ENCODE measurements at places on chromosomes 5 and 9.

DNA sequence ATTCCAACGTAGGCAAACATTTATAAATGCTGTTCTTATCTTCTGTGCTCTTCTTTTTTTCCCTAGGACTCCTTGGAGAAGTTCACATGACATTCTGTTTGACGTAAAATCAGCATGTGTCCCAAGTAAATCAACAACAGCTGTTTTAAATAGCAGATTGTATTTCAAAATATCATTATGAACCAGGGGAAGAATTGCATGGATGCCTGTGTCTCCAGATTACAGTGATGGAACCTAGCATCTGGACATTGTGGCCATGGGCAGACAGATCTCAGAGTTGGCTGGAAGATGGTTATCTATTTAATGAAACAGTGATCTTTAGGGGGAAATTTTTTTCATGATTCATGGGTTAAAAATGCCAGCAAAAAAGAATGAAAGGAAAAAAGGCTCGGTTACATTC is 222.0 kb downstream of the MAN2A1 start:
- no peak for DNase-seq

DNA sequence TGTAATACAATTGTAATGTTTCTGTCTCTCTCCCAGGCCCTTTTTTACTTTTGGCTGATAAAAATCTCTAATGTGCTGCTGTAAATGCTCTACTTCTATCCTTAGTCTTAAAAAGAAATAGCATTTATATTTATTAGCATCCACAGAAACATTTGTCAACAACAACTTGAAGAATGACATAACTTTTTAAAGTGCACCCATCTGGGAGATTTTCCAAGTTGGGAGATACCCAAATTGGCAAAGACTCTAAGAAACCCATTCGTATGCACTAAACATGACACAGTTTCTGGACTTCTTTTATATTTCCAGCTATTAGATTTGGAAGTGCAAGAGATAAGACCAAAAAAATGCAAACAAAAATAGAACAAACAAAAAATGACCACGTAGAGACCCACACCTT is 2287.4 kb upstream of the WWC1 start:
- no peak for DNase-seq

GRCh38 chr5:135449644-135450043 is 2.5 kb upstream of the DCANP1 start:
- DNase-seq = no peak

DNA sequence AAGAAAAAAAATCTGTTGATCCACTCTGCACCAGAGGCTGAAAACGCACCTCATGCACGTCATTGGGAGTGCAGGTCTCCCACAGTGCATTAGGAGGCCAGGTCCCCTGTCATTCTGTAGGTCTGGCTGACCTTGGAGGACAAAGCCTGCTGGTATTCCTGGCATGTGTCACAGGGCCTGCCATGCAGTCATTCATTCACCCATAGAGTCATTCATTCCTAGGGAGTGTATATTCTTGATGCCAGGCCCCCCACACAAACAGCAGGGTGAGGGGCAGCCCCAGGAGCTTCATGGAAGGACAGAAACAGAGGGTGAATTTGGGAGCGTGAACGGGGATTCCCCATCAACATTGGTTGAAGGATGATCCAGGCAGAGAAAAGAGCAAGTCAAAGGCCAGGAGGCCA is 2.2 kb downstream of the GBGT1 start:
- no peak for DNase-seq

DNA sequence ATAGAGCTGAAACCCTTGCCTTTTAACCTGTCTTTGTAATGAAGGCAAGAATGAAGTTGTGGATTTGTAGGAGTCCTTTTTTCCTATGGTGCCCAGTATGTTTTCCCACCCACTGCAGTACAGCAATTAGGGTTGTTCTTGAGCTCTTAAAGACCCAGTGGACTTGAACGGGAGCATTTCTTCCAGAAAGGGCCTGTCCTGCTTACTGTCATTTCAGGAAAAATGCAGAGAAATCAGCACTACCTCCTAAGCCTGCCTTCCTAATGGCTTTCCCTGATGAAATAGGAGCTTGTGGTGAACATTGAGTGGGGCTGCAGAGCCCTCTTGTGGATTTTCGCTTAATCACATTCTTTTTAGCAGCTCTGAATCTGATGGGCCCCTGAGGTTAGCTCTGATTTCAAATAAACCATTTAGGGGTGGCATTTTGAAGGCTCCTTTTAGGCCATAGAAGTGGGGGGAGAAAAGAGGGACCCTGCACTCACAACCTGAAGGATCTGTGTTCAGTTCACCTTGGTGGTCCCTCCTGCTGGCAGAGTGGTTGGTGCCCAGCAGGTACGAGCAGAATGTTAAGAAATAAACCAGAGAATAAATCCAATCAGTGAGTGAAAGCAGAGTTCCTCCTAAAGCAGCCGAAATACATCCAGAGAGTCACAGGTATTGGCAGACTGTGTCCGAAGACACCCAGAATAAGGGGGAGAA is 188.0 kb upstream of the KLF9 start:
- DNase-seq = no peak

GRCh38 chr9:90974643-90975245 is 173.1 kb downstream of the SYK start:
- no peak for DNase-seq

DNA sequence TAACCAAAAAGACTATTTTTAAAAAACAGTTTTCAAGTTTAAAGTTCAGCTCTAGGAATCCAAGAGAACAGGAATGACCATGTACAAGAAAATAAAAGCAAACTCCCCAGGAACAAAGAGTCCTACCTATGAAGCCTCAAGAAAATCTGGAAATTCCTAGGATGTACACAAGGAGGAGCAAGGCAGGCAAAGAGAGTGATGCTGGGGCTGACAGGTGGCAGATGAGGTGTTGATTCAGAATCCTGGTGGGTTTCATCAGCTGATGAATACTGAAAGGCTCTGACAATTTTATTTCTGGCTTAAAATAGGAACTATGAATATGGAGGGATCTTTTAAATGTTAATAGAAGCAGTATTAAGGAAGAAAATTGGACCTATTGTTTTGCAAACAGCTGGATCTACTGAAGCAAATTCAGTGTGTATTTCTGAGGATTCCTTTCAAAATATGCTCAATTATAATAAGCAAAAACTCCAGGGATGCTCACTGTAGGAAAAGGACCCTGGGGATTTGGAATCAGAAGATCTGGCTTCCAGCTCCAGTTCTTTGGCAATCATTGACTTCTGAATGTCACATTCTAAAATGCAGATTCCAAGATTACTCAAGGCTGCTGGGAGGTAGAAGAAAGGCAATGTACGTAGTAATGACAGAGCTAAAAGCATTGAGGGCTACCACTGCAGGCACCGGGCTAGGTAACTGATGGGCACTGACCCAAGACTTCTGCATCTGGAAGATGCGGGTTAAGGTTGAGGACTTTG is 28.0 kb upstream of the SH3RF2 start:
- DNase-seq = no peak

DNA sequence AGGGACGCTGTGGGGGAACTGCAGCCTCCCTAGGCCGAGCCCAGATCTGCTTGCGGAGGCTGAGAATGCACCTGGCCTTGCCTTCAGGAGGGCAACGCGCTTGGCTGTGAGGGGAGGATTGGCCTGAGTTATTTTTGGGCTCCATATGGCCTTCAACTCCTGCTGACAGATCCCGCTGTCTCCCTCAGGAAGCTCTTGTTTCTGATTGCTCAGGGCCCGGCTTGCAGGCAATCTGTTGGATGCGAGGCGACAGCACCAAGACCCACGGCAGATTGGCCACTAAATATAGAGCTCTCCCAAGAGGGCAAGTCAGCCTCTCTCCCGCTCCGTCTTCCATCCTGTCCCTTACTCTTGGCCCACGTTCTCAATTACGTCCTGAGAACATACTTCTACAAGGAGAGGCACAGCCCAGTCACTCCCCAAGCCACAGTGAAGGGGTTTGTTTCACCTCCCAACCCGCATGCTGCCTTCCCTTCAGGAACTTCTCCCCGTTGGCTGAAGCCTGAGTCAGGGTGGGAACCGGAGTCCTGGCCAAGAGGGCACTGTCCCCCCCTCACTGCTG is 53.6 kb downstream of the RASGEF1C start:
- no peak for DNase-seq

- DNase-seq = no peak
Measured at GRCh38 chr5:162842727-162843126, 594.7 kb upstream of the CCNG1 start.

DNA sequence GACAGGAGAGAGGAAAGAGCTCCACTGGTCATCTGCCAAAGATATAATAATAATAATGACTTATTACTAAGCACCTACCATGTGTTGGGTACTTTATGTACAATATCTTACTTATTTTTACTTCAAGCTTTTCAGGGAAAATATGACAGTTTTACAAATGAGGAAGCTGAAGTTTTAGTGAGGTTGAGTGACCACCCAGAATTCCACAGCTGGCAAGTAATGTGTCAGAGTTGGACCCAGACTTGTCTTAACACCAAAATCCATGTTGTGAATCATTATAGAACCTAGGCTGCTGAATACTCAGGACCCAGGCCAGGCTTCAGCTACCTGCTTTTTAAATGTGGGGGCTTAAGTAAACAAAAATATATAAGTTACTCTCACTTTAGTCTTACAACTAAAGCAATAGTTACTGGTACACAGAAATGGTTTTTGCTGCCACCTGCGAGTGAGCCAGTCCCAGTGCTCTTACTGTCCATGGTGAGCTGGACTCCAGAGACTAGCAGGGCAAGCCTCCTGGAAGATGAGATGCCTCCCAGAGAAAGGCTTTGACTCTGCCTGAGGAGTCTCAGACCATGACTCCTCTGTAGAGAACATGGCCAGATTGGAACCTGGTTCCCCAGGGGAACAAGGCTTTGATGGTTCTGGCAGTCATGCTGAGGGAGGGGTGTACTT is 29.9 kb downstream of the RUSC2 start:
- DNase-seq = no peak

DNA sequence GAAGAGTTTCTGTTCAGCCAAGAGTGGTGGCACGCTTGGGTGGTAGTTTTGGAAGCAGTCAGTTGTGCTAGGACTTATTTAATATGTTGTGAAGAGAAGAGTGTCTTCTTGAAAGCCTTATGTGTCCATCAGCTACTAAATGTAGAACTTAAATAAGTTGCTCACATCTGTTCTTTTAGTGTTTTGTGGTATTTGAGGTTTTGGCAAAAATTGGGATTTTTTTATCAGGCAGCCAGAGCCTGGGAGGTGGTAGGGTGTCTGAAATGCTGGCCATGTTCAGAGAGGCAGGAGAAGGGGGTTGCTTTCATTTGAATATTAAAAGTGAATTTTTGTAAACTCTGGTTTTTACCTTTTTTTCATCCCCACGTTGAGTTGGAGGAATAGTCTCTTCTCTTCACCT is 24.2 kb upstream of the ZBTB34 start:
- no peak for DNase-seq

DNA sequence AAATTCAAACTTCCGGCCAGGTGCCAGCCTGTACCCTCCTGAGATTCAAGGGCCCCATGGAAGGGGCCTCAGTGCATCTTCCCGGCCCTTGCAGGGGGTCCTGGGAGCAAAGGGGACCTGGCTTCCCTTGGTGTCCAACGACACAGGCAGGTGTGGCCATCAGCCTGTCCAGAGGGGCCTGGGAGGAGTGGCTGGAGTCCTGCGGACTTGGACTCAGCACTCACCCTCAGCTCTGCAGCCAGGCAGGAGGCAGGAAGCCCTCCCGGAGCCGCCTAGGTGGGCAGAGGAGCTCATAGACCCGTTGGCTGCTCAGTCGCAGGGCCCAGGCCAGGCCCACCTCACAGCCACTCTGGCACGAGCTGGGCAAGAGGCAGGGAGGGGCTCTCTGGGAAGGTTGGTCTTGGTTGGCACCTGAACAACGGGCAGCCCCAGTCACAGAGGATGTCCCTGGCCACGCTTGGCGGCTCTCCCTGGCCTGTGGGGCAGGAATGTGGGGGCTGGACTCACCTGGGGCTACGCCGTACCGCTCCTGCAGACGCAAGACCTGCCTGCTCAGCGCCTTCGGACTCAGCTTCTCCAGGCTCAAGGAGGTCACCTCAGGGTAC is 53.8 kb upstream of the NRARP start:
- DNase-seq = no peak

GRCh38 chr5:21237461-21237860 is 1249.5 kb upstream of the CDH18 start:
- no peak for DNase-seq

- no peak for DNase-seq
Measured at GRCh38 chr5:68389618-68390017, 174.1 kb downstream of the PIK3R1 start.

DNA sequence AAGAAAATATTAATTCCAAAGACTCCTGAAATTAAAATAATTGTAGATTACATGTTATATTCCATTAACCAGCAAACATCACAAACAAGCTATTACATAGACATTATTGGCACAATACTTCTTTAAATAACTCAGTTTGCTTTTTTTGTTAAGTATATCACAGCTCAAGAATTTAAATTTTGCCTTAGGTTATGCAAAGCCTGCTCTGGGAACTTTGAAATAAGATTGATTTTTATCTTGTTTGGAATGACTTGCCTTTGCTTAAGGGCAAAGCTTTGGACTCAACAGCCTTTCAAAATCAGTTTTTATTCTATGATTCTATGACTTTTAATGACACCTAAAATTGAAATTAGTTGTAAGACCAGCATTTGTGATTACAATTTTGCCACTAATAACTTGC is 78.2 kb downstream of the ALDH7A1 start:
- no peak for DNase-seq

DNA sequence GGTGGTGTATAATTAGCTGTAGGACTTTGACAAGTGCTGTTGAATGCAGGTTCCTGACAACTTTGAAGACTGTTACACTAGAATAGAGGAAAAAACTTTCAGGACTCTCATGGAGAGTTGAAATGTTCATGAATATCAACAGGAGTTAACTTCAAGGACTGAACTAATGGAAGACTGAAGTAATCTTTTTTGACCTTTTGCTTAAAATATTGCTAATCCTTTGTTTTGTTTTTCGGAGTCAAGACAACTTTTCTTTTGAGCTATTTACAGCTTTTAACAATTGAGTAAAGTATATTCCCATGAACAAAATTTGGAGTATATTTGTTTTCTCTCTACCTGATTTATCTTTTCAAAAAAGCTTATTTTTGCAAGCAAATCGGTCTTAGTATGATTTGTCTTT is 34.1 kb upstream of the MTMR12 start:
- DNase-seq = no peak

DNA sequence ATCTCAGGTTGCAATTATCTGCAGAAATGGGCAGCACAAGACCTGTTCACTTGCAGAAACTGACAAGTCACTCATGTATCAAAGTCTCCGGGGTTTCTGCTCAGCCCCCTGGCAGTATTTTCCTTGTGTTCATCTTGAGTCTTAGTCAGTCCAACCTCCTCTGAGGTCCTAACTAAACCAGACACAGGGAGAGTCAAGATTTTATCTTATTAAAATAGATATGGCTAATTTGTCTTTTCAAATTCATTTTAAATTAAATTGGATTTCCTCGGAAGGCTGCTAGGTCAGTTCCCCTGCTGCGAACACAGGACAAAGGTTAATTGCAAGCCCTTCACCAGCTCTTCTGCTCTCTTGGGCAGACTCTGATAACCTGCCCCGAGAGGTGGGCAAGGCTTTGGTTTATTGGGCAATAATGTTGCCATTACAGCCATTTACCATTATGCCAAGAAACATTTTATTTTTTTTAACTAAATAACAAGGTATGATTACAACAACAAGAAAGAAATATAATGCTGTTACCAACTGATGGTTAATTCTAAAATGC is 103.5 kb downstream of the MAPKAP1 start:
- no peak for DNase-seq

Data from stimulated activated CD8-positive, alpha-beta memory T cell treated with anti-CD3 and anti-CD28 coated beads, Interleukin-2, amount 100 ng/mL, for 48 hours (primary cell).